Small intestine (tissue), 16 donors: ENCODE measurements at places on chromosomes 5 and 9. TPM values are rescaled to one million over a fixed set of nuclear protein-coding genes. Genes with fewer than 3 reads are reported as not detected.

- no peaks in the 10 kb centered on the region for H3K36me3 ChIP-seq
- no peaks in the 10 kb centered on the region for H3K4me1 ChIP-seq
- no peaks in the 10 kb centered on the region for H3K27me3 ChIP-seq
- no peak for DNase-seq
- no peak overlapping the region for H3K4me3 ChIP-seq
Measured at GRCh38 chr5:31995006-31995405, 179.1 kb downstream of the GOLPH3 start.

GRCh38 chr9:73137914-73138313 lies 13.8 kb upstream of the ANXA1 start:
- no peak overlapping the region for H3K4me3 ChIP-seq
- H3K4me1 ChIP-seq = no peaks in the 10 kb centered on the region
- DNase-seq = no peak

- H3K36me3 ChIP-seq = no peaks in the 10 kb centered on the region
- peaks cover 54% of the 10 kb centered on the region for H3K4me1 ChIP-seq
- no peak overlapping the region for H3K4me3 ChIP-seq
- H3K27ac ChIP-seq = peak overlapping the region; percentile 95
Measured at GRCh38 chr5:150490296-150490669, 17.6 kb upstream of the NDST1 start.

The EGR1 gene
- 4.1 TPM for polyA plus RNA-seq

- no peak overlapping the region for H3K27ac ChIP-seq
- no peak overlapping the region for H3K4me3 ChIP-seq
- no peak for DNase-seq
- H3K4me1 ChIP-seq = no peaks in the 10 kb centered on the region
- H3K36me3 ChIP-seq = no peaks in the 10 kb centered on the region
- H3K27me3 ChIP-seq = no peaks in the 10 kb centered on the region
Measured at GRCh38 chr5:174431504-174431903, 292.9 kb upstream of the MSX2 start.

DNA sequence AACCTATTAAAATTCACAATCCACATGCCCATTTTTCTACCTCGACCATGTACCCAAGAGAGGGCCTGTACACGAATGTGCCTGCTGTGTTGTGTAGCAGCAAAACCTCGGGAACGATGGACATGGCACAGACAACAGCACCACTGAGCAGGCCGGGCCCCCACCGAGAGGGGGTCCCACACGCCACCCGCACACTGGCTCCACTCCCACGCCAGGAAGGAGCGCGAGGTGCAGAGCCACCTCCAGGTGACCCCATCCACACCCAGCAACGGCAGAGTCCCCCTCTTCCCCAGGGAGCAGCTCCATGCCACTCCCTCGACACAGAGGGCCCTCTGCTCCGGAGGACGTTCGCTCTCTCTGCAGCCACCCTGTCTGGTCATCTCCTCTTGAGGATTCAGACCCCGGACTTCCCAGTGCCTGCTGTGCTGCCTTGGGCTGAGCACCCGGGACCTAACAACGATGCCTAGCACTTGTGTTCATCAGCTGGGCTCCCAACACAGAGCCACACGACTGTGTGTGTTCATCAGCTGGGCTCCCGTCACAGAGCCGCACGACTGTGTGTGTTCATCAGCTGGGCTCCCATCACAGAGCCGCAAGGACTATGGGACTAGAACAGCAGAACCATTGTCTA lies 25.3 kb upstream of the ADAMTS2 start:
- H3K27me3 ChIP-seq = no peaks in the 10 kb centered on the region
- H3K4me1 ChIP-seq = no peaks in the 10 kb centered on the region
- no peak for DNase-seq
- no peak overlapping the region for H3K27ac ChIP-seq

The SPARC gene
- 487 TPM for polyA plus RNA-seq
